ENCODE measurements at places on chromosomes 7 and 10.

- DNase-seq = no peak
Measured at GRCh38 chr7:84533182-84533581, 338.6 kb upstream of the SEMA3A start.

DNA sequence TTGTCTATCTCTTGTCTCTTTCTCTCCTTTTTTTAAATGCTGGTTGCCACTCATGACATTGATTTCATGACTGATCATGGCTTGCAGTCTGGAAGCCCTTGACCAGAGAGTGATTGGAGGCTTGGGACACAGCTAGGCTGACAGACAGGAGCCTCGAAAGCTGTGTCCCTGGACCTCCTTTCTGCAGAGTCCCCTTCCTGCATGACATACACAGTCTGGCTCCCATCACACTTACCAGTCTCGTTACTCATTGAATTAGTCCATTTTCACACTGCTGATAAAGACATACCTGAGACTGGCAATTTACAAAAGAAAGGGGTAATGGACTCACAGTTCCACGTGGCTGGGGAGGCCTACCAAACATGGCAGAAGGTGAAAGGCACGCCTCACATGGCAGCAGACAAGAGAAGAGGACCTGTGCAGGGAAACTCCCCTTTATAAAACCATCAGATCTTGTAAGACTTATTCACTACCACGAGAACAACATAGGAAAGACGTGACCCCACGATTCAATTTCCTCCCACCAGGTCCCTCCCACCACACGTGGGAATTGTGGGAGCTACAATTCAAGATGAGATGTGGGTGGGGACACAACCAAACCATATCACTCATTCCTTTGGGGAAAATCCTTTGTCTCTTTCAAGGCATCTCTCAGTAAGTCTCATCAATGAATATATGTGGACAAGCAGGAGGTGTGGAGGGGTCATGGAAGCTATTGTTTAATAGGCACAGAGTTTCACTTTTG, 102.3 kb downstream of the TBXAS1 start:
- DNase-seq = no peak

- no peak for DNase-seq
Measured at GRCh38 chr10:110498087-110498981, 627 bp downstream of the DUSP5 start.

GRCh38 chr10:60123668-60124067, 217.3 kb upstream of the CCDC6 start:
- DNase-seq = no peak

GRCh38 chr10:28915989-28916588, 238.8 kb downstream of the BAMBI start:
- no peak for DNase-seq

DNA sequence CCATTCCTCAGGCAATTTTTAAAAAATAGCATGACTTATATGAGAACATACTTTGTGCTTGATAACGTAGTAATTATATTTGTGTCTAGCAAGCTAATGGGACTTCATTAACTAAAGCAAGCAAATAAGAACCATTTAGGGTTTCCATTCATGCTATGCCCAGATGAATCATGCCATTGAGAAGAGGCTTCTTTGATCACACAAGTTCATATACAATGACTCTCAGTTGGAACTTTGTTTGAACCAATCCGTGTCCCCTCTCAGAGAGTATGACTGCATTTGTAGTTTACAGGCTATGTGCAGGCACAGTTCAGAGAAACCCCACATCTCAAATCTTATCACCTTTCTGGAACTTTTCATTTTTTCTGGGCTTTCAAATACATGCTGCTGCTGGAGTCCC, 614.2 kb downstream of the KCNMA1 start:
- no peak for DNase-seq

DNA sequence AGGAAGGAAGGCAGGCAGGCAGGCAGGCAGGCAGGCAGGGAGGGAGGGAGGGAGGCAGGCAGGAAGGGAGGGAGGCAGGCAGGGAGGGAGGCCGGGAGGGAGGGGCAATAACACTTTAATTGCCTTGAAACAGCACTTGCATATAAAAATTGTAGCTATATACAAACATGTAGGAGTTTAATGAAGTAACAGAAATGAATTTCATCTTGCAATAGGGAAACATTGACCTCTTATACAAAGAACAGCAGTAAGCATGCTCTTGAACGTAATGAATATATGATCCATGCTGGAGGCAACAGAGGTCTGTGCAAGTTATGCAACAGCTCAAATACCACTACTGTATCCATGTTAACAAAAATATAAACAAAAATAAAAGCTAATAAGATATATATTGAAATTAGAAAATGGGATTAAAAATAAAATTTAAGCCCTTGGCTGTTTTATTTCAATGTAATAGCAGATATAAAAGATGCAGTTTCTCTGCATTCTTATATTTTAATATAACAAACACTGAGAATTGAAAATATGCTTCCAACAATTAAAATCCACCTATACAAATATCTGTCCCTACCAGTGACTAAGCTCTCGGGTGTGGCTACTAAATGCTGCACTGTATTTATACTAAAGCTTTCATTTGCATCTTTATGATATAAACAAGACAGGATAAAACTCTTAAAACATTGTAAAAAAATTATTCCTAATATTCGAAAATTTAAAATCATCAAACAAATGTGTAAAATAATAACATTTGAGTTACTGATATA, 50.3 kb downstream of the CACNA2D1 start:
- no peak for DNase-seq

DNA sequence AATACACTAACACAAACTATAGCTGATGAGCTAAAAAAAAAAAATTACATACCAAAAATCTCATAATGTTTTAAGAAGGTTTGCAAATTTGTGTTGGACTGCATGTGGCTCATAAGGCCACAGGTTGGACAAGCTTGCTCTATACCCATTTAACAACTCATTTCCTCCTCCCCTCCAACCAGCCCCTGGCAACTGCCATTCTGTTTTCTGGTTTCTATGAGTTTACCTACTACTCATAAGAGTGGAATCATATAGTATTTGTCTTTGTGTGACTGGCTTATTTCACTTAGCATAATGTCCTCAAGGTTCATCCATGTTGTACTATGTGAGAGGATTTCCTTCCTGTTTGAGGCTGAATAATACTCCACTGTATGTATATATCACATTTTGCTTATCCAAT, 100.4 kb upstream of the ARHGAP21 start:
- no peak for DNase-seq
